ENCODE measurements at places on chromosomes 5 and 9.

DNA sequence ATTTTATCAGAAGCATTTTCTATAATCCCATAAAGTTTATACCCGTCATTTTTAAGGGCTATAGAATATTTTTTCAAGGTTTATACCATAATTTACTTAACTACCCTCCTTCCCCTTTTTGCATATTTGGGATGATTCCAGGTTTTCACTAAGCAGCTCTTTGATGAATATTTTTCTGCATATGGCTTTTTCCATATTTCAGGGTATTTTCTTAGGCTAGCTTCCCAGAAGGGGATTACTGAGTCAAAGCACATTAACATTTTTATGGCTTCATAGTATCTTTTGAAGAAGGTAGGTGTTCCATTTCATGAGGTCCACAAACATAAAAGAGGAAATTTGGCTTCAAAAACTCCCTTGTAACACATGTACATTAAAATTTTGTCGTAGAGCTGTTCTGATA, 14.6 kb upstream of the COL15A1 start:
- DNase-seq, result no peak

DNA sequence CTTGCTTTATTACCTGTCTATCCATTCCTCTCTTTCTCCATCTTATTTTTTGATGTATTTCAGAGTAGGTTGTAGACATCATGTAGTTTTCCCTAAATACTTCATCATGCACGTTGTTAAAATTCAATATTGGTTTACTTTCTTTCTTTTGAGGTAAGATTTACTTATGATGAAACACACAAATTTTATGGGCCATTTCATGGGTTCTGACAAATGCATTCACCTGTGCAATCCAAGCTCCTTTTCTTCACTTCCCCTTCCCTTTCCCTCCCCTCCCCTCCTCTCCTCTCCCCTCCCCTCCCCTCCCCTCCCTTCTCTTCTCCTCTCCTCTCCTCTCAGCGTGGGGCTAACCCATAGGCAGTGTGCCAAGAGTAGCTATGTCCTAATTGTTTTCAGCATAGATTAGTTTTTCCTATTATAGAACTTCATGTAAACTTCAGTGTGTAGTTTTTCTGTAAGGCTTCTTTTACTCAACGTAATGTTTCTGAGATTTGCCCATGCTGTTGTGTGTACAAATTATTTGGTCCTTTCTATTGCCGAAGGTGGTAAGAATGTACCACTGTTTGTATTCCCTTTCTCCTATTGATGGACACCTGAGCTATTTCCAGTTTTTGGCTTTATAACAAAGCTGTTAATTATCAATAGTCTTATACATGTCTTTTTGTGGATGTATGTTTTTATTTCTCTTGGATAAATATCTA, 92.9 kb upstream of the CLINT1 start:
- DNase-seq, result no peak

GRCh38 chr5:16784088-16784487, 152.0 kb downstream of the MYO10 start:
- no peak for DNase-seq

- no peak for DNase-seq
Measured at GRCh38 chr9:112861638-112862555, 28.8 kb downstream of the SLC46A2 start.

DNA sequence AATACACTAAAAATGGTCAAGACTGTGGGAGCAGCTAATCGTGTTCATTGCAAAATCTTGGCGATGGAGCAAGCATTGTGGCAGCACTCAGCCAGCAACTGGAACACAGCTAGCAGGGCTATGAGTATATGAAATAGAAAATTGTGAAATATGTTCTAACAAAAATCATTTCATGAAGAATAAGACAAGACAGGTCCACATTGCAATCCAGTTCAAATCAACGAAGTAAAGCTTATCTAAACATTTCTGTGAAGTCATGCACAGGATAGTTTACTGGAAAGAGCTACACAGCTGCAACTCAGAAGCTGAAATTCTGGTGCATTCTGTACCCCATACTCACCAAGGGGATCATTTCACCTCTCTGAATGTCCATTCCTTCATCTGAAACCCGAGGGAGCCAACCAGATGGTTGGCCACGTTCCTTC, 5.3 kb upstream of the NFIL3 start:
- no peak for DNase-seq
